Keratinocyte (primary cell): ENCODE measurements at places on chromosomes 11 and 22.

- DNase-seq: no peak
Observed at GRCh38 chr11:35496416-35496815, 29.0 kb downstream of the PAMR1 start.

DNA sequence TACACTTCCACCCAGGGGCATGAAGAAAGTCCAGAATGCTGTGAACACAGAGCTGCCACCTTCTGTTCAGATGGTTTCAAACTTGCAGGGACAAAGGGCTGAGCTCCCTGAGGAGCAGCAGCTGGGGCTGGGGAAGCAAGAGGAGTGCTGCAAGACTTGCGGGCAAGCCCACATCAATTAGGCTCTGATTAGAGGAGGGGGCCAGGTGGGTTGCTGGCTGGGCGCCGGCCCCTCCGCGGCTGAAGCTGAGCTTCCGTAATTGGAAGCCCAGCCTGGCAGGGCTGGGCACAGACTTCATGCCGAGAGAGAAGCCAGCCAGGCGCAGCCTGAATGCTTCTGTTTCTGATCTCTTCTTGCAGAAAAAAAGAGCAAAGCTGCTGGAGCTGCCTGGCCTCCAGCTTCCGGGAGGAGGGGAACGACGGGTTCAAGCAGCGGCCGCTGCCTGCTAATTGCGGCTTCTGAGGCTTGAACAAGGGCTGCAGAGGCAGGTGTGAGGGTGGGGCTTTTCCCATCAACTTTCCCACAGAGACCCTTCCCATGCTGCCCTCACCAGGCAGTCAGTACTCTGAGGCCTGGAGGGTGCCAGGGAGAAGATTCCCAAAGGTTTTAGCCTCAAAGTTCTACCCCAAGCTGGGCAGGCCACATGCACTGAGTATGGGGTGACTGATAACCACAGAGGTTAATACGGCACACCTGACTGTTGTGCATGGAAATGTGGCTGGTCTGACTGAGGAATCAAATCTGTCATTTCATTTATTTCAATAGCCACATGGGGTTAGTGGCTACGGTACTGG, 91.1 kb upstream of the LMO1 start:
- no peak for DNase-seq

DNA sequence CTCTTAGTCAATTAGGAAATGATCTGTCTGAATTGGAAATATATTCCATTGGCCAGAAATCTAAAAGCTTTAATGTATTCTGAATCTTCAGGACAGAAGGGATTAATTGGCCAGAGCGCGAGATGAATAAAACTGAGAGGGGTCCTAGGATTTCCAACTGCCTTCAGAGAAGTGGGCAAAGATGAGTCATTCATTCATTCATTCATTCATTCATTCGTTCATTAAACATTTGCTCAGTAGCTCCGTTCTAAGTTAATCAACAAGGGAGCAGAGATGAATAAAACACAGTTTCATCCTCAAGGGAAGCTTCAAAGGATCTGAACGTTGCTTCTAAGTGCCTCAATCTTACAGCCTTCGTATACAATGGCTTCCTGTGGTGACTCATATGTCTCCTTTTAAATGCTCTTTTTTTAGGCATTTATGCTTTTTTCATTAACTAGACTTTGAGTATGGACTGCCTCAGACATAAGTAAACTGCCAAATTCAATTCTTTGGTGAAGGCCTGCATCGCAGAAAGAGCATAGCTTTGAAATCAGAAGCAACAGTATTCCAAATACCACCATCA, 537.4 kb upstream of the CCDC90B start:
- no peak for DNase-seq

DNA sequence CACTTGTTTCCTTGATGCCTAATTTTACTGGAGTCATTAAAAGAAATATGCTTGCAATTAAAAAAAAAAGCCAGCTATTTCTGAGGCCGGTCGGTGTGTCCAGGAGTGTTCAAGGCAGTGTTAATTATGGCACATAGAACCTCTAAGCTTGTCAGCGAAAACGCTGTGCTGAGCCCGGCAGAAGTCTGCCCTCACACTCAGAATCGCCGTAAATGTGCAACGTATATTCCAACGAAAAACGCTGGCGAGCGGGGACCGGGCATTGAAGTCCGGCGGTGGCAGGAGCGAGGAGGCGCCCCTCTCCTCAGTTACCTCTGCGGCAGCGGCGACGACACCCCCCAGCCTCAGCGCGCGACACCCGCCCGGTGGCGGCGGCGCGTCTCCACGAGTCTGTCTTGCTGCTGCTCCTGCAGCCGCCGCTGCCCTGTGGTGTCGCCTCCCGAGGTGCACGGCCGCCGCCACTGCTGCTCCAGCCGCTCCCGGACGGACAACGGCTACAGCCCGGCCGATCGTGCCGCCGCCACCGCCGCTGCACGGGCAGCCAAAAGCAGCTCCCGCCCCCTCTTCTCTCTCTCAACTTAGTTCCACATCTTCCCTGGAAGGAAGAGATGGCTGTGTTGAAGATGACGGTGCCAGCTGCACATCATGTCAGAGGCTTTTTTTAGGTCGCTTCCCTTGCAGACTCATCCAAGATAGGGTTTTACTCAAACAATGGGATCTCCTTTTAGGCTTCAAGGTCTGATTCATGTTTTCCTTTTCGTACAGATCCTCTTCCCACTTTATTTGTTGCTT, 56.0 kb downstream of the JAM3 start:
- no peak for DNase-seq

DNA sequence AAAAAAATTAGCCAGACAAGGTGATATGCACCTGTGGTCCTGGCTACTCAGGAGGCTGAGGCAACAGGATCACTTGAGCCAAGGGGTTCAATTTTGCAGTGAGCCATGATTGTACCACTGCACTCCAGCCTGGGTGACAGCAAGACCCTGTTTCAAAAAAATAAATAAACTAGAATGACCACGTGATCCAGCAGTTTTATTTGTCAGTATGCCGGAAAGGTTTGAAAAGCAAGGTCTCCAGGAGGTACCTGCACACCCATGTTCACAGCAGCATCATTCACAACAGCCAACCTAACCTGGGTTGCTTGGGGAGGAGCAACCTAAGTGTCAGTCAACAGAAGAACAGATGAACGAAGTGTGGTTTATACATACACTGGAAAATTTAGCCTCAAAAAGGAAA, 78.7 kb upstream of the SEPTIN5 start:
- no peak for DNase-seq

- no peak for DNase-seq
Observed at GRCh38 chr11:75281469-75282095, 41.0 kb downstream of the TPBGL start.

GRCh38 chr11:134532131-134532920, 120.3 kb upstream of the B3GAT1 start:
- no peak for DNase-seq

GRCh38 chr11:61712314-61712713, 32.1 kb downstream of the DAGLA start:
- no peak for DNase-seq

- no peak for DNase-seq
Observed at GRCh38 chr22:24107661-24108060, 73.6 kb upstream of the SUSD2 start.
